Jurkat, Clone E6-1 (cell line): ENCODE measurements at places on chromosomes 12 and 14.

DNA sequence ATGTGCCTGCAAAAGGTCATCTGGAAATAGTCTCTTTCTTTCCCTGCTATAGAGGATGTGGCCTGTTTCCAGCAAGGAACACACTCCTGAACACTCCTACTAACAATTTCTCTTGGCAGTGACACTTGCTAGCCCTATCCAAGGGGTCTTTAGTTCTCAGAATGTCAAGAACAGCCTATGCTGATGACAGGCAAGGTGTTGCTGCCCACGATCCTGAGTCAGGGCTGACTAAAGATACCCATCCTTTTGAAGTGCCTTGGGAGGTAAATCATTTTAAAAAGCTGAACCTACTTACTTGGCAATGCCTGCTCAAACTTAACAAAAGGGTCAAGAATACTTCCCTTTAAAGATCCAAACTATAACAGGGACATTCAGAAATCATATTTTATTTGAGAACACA is 1146.4 kb downstream of the VRK1 start:
- no peak for DNase-seq

- no peak for DNase-seq
Measured at GRCh38 chr12:3838076-3838475, 35.1 kb downstream of the PARP11 start.

- no peak for DNase-seq
Measured at GRCh38 chr14:73188501-73188911, 48.8 kb upstream of the PAPLN start.

DNA sequence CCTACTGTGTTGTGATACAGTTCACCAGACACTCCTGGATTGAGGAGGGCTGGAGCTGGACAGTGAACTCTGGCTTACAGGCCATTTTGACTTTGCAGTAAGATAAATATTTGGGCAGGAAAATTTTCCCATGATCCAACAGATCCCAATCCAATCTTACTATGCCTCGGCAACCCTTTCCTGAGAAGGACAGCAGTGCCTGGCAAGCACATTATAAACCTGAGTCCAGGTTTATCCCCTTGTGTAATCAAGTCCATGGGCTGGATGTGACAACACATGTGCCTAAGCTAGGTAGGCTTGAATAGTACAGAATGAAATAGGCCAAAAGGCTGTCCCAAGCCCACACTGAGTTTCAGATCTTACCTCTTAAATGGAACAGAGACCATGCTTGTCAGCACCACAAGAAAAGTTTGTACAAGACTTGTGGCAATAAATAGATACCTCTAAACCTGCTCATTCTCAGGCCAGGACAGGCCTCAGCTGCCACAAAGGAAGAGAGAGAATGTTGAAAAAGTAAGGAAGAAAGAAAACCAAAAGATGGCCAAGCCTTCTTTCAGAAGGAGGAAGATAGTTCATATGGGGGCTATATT is 34.9 kb downstream of the CREBL2 start:
- no peak for DNase-seq

GRCh38 chr12:50926415-50926814 is 25.9 kb upstream of the HIGD1C start:
- no peak for DNase-seq

GRCh38 chr12:9872162-9872561 is 3.0 kb upstream of the CLEC2B start:
- no peak for DNase-seq

GRCh38 chr12:69620921-69621320 is 10.2 kb upstream of the LRRC10 start:
- no peak for DNase-seq

DNA sequence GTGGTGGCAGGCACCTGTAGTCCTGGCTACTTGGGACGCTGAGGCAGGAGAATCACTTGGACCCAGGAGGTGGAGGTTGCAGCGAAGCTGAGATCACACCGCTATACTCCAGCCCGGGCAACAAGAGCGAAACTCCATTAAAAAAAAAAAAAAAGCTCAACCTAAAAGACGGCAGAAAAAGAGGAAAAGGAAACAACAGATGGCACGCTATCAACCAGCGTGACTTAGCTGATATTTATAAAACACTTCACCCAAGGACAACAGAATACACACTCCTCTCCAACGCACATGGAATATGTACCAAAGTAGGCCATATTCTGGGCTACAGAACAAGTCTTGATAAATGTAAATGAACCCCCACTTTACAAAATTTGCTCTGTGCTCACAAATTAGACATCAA is 34.0 kb upstream of the CLMN start:
- no peak for DNase-seq

DNA sequence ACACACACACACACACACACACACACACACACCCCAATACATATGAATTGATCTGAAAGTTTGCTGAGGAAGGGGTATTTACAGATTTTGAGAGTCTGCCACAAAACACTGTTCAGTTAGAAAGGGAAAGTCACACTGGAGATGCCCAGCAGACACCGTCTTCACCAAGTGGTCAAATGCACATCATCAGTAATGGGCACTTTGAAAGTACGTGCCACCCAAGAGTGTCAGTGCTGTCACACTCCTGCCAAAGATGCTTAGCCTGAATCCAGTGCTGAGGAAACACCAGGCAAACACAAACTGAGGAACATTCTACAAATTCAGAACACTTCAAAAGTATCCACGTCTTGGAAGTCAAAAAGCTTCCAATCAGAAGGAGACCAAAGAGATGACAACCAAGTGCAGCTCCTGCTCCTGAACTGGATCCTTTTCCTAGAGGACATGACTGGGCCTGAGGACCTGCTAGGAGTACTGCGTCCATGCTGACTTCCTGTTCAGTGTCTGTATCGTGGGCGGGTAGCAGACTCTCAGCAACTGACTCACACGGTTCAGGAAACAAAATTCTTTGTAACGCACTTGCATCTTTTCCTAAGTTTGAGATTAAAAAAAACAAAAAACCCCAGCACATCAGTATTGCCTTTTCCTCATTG is 18.6 kb downstream of the PSMC1 start:
- DNase-seq, result no peak

DNA sequence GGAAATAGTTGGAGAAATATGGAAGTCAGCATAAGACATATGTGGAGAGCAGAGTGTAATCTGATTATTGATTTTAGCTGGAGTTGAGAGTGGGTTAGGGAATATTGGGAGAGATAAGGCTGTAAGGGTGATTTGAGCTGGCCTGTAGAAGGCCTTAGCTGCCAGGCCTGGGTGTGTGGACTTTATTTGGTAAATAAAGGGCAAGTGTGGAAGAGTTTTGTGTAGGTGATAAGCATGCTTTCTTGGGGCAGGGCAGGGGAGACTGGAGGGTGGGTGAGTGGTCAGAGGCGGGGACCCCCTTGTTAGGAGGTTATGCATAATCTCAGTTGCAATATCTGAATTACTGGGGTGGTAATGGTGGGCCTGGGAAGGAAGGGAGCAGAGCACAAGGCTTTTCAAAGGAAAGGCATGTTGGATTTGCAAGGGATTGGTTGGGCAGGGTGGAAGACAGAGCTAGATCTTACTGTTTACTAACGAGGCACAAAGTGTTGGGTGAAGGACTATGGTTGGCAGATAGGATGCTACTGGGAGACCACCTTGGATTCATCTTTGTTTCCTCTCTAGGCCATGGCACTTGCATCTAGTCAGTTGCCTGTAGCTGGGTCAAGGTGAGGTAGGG is 5.5 kb downstream of the KHNYN start:
- DNase-seq, result no peak

GRCh38 chr12:129911428-129912049 is 7.7 kb upstream of the TMEM132D start:
- DNase-seq, result peak; percentile 54

DNA sequence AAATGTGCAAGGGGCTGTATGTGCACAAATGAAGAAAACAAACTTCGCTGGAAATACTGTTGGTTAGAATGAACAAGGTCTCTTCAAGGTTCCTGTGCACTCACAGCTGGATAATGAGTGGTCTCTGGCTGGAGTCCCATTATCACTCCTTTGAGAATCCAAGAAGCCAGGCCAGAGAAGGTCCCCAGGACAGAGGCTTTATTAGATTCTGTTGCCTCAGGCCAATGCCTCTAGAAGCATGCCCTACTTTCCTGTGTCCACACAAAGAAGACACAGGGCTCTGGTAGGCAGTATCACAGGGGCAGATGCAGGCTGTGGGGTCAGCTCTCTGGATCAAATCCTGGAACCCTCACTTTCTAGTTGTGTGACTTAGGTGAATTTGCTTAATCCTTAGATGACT is 384.7 kb downstream of the GRIN2B start:
- DNase-seq, result no peak

- no peak for DNase-seq
Measured at GRCh38 chr14:39880965-39881364, 448.7 kb upstream of the FBXO33 start.

DNA sequence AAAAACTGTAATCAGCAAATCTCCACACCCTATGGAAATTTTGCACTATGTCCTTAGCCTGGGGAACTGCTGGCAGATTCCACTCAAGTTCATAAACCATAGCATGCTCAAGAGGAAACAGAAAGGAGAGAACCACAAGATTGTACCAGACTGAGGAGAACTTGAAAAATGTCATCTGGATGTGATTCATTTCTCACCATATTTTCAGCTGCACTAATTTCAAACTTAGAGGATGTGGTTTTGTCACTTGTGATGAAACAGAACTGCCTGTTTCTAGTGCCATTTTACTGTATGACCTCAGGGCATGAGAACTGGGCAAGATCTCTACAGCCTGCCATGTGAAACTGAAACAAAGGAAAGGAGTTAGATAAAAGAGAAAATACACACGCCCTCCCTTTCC is 1493.1 kb upstream of the FLRT2 start:
- DNase-seq, result peak; percentile 38

DNA sequence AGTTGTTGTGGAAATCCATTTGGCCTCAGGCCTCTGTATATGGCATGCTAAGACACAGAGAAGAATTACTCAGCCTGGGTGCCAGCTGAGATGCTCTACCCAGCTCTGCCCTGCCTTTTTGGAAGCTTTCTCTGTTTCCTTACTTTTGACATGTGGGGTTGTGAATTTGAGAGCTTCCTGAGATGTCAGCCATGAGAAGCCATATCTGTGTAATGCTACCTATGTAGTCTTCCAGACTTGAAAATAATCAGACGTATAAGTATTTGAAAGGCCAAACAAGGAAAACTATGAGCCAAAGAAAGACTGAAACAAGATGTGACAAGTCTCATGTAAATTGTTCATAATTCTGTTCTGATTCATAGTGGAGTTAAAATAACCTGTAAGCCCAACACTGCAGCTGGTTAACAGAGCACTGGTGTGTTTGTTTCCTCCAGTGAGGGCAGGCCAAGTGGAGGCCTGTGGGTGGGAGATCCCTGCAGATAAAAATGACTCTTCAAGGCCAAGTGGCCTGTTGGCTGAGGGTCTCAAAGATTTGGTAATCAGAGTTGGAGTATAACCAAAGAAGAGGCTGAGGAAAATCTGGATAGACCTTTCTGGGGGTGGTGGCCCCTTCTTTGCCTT is 94.0 kb downstream of the TMX1 start:
- no peak for DNase-seq

- no peak for DNase-seq
Measured at GRCh38 chr12:3755898-3756297, 3.0 kb upstream of the CRACR2A start.

DNA sequence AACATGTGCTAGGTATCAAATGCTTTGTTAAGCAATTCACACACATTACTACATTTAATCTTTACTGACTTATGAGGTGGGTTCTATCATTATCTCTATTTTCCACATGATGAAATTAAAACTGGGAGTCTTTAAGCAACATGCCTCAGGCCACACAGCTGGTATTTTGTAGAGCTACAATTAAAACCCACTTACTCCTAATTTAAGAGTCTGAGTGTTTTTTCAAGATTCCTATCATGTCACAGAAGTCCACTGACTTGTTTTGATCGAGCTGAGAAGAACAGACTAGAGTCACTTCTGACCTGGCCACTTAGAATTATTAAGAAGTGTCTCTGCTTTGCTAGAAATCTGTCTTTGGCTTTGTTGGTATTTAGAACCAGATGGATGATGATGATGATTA is 670.7 kb downstream of the NRXN3 start:
- DNase-seq, result no peak

GRCh38 chr12:102824218-102824835 is 92.7 kb downstream of the PAH start:
- DNase-seq, result no peak
